ENCODE measurements at places on chromosomes 4 and X.

GRCh38 chrX:24396931-24397279 lies 36.5 kb downstream of the SUPT20HL1 start:
- no peak for DNase-seq

GRCh38 chr4:2482192-2482591 lies 13.3 kb downstream of the RNF4 start:
- no peak for DNase-seq

- no peak for DNase-seq
These were observed 166.9 kb upstream of the KLF3 start for GRCh38 chr4:38497121-38497520.

GRCh38 chr4:46648088-46648744 lies 258.3 kb upstream of the GABRA2 start:
- DNase-seq: no peak

GRCh38 chrX:123223409-123223808 lies 39.3 kb downstream of the GRIA3 start:
- no peak for DNase-seq

DNA sequence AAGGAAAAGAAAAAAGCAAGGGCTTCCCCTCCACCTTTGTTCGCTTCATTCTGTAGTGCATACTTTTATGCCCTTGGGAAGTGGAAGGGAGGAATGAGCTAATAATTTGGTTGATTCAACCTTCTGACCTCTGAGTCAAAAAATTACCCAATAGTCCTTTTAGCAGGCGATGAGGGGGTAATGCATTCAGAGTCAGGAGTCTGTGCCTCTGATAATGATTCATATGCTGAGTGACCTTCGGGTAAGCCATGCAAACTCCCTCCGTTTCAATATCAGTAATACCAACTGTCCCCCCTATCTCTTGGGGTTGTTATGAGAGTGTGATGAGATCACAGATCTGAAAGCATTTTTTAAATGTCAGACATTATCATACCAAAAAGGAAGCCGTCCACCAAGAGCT lies 41.6 kb upstream of the ACSL4 start:
- DNase-seq: no peak

GRCh38 chr4:87649980-87650379 lies at the start of gene DMP1:
TSS of gene DMP1 (plus strand) at chr4:87650280. CDS start at chr4:87656493, 6,213 bp downstream.
- DNase-seq: no peak

DNA sequence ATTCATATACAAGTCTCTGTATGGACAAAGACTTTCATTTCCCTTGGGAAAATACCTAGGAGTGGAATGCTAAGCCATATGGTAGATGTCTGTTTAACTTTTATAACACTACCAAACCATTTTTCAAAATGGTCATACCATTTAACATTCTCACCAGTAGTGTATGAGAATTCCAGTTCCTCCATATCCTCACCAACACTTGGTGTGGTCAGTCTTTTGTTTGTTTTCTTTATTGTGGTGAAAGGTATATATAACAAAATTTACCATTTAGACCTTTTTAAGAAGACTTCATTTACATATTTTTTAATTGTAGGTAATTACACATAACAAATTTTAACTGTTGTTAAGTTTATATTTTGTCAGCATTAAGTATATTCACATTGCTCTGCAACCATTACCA lies 12.7 kb upstream of the APLN start:
- DNase-seq: no peak

DNA sequence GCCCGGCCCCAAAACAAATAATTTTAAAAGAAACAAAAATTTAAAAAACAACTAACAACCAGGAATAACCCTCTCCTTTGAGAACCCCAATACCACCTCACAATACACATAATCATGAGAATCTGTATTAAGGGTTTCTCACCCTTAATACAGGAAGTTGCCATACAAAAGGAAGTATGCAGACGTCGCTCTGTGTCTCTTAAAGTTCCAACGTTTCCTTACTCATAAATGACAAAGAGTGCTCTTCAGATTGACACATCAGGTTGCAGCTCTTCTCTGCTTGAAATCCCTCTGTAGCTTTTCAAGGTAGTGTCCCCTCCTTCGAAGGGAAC lies 73.9 kb upstream of the IRF2 start:
- DNase-seq: no peak

DNA sequence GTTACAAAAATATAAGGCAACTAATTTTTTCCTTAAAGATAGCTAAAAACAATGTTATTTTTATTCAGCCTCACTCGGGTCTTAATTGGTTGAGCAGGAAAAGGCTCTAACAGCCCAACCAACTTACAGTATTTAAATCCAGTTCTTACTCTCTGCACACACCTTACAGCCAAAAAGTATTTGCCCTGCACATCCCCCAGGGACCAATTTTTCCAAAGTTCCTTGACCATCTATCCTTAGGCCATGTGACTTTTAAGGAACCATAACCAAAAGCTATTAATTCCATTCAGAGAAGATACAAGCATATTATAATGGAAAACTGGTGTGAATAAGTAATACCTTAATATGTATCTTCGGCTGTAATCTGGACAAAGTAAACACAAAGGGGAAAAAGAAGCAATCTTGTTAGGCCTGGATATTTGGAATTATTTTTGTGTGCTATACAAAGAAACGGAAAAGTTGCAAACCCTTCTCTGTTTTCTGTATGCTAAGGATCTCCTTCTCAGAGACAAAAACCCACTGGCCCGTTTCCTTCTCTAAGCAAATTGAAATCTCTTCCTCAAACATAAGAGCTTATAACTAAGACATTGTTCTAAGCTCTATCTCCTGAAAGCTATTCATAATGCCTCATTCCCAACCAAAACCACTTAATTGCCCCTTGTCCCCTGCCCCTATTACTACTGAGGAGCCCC lies 1.0 kb upstream of the THAP9 start:
- no peak for DNase-seq

- no peak for DNase-seq
These were observed 2.3 kb downstream of the TBL1X start for GRCh38 chrX:9467146-9467545.

GRCh38 chr4:110742143-110742542 lies 119.3 kb upstream of the PITX2 start:
- DNase-seq: no peak

GRCh38 chrX:145002771-145003170 lies 244.5 kb upstream of the SPANXN1 start:
- DNase-seq: no peak

DNA sequence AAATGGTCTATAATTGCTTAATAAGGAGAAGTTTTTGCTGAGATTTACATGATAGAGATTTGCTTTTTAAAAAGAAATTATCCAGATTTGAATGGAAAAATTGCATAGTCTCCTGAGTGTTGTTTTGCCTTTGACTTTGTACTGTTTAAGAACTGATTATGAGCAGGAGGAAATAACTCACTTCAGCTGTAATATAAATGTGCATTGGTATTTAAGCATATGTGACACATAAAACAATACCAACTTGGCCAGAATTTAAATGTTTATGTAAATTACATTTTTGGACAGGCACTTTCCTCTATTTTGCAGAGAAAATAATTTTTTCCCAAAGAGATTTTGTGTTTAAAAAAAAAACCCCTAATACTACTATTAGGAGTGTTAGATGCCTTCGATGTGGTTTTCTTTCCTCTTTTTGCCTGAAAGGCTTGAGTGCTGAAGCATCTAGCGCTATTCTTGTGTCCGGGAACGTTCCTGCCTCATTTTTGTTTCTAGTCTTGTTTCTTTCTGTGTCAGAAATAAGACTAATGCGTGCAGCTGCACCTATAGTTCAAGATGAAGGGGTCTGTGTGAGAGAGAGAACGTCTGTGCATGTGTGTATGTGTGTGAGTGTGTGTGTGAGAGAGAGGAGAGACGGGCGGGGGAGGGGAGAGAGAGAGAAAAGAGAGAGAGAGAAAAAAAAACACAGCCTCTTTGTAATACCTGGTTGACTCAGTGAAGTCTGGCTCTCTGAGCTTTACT lies 60.8 kb downstream of the TBL1X start:
- no peak for DNase-seq

DNA sequence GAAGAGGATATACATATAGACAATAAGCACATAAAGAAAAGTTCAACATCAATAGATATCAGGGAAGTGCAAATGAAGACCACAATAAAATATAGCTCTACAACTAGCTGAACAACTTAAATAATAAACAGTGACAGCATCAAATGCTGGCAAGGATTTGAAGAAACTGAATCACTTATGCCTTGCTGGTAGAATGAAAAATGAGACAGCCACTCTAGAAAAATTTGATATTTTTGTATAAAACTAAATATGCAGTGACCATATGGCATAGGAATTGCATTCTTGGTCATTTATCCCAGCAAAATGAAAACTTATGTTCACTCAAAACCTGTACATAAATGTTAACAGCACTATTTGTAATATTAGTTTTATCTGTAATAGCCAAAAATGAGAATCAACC lies 1102.0 kb downstream of the C4orf33 start:
- DNase-seq: no peak

DNA sequence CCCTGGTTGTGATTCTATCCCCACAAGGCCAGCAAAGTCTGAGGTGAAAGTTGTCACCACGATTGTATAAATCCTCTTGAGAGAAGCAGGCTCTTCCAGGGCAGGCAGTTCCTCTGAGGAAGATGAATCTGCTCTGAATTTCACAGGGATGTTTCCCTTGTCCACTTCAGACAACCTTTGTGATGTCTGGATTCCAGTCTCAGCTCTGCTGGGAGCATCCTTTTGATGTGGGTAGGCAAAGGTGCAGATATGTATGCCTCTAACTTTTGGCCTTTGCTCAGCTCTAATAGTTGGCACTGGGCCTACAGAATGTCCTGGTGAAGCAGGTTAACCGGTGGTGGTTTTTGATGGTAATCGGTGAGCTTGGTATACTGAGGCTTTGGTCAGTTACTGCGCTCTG lies 50.6 kb upstream of the WDR1 start:
- DNase-seq: no peak

- DNase-seq: no peak
These were observed 119.7 kb upstream of the CXorf51A start for GRCh38 chrX:146934256-146934655.
